Liver (tissue), 10 donors: ENCODE measurements at places on chromosomes 5 and 9. TPM values are rescaled to one million over a fixed set of nuclear protein-coding genes. Genes with fewer than 3 reads are reported as not detected.

DNA sequence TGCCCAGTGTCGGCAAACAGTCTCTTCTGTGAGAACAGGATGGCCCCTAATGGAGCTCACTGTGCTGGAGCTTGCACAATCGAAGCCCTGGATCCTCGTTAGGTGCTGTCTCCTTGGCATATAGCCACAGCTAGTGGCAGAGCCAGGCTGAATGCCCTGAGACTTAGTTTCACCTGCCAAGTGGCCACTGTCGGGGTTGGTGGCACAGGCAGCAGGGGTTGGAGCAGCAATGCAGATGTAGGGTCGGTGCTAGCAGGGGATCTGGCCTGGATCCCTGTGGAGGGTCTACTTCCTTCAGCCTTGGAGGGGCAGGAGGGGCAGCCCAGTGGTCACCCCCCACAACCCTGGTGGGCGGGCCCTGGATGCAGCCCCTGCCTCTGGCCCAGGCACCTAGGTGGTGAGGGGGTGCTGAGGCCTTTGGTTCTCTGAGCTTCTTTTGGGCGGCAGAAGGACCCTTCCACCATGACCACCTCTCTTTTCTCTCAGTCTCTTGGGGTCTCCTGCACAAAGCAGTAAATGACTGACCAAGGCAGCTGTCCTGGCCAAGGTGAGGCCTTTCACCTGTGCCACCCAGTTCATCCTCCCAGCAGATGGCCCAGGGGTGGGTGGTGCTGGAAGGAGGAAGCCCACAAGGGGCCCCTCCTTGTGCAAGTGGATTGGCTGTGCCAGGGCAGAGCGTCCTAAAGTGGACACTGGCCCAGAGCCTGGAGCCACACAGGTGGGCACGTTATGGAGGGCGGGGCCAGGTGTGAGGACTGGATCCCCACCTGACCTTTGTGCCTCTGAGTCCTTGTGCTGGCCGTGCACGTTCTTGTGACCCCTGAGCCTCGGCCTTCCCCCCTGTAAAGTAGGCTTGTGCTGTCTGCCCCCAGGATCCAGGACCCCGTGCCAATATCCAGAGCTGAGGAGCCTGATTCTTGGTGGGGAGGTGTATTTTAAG, 44.8 kb downstream of the PHF2 start:
- no peaks in the 10 kb centered on the region for H3K27me3 ChIP-seq
- peak; percentile 26 for DNase-seq
- H3K36me3 ChIP-seq, result no peaks in the 10 kb centered on the region
- no peaks in the 10 kb centered on the region for H3K4me1 ChIP-seq
- H3K4me3 ChIP-seq, result no peak overlapping the region

DNA sequence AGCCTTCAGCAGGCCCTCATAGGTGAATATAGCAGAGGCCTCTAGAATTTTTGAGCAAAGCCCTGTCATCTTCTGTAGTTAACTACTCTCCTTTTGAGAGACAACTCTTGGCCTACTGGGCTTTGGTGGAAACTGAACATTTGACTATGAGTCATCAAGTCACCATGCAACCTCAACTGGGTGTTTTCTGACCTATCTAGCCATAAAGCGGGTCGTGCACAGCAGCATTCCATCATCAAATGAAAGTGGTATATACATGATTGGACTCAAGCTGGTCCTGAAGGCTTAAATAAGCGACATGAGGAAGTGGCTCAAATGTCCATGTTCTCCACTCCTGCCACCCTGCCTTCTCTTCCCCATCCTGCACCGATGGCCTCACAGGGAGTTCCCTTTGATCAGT, 1115.5 kb downstream of the TAF11L14 start:
- H3K4me3 ChIP-seq, result no peak overlapping the region
- DNase-seq, result no peak
- H3K4me1 ChIP-seq, result no peaks in the 10 kb centered on the region
- H3K36me3 ChIP-seq, result no peaks in the 10 kb centered on the region
- no peak overlapping the region for H3K27ac ChIP-seq

GRCh38 chr5:115666023-115666422, 40.2 kb upstream of the TMED7 start:
- no peaks in the 10 kb centered on the region for H3K4me1 ChIP-seq
- no peaks in the 10 kb centered on the region for H3K36me3 ChIP-seq
- no peak overlapping the region for H3K27ac ChIP-seq
- H3K27me3 ChIP-seq, result no peaks in the 10 kb centered on the region
- H3K4me3 ChIP-seq, result no peak overlapping the region
- no peak for DNase-seq

Gene ANKRD20A1
- 0.70 TPM for total RNA-seq

Gene PCDHGA8
- 0.75 TPM for total RNA-seq

GRCh38 chr5:126911986-126912385, 118.4 kb downstream of the MARCHF3 start:
- no peak overlapping the region for H3K4me3 ChIP-seq
- H3K27ac ChIP-seq, result no peak overlapping the region

Gene TRIO
- total RNA-seq, result 86.2 TPM
